ENCODE measurements at places on chromosomes 3 and 15.
A peak's percentile ranks its signal among the peaks of the same experiment; 100 is the strongest.

DNA sequence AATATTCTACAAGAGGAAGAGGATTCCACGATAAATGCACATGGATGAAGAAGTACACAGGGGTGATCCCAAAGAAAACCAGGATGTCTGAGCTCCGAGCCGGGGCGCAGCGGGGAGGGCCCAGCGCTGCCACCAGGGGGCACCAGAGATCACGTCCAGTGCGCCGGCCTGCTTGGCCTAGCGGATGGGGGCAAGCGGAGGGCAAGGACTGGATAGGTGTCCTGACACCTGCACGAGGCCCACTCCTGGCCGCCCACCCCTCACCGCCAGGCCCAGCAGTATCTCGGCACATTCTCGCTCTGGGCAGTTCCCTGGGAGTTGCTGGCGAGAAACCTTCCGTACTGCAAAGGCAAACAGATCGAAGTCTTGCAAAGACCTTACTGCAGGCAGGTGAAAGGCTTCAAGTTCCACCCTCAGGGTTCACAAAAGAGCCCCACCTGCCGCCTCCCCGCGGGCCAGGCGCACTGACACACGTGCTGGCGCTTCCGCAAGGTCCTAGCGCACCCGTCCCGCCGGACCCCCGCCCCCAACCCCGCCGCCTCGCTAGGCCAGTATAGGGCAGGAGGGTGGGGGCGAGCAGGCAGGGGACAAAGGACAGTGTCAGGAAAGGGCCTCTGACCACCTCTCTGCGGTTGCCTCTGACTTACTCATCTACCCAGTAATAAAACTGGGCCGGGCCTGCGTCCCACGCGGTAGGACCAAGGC, 3.3 kb downstream of the ANKRD63 start:
- DNase-seq: peak; percentile 76

DNA sequence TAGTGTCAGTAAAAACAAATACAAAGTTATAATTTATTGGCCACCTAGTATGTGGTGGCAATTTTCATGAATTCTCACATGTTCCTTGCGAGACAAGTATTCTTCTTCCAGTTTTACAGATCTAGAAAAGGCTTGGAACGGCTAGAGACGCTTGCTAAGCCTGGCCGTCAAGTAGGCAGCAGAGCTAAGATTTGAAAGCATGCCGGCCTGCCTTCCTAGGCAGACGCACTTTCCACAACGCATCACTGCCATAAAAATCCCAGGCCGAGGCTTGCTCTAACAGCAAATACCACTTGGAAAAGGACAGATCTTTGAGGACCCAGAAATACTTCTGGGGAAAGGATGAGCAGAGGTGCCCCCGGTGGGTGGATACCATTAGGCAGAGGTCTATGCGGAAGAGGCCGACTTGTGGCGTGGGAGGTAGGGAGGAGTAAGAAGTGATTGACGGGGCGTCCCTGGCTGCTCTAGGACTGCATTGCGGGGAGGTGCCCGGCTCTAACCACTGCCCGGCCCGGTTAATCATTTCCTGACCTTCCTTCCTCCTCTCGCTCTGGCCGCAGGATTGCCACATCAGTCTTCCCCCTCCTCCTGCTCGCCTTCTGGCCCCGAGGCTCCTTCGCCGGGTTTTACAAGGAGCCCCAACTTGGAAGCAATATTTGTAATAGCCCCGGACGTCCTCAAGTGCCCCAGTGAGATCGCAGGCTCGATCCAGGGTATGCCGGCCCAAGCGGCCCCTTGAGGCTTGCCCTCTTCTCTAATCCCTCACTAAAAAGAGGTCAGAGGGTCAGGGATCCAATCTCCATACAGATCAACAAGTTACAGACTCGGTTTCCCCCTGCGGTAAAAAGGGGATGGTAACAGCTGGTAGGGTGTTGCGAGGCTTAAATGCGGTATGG, 1.3 kb upstream of the USP3 start:
- DNase-seq: peak; percentile 99

DNA sequence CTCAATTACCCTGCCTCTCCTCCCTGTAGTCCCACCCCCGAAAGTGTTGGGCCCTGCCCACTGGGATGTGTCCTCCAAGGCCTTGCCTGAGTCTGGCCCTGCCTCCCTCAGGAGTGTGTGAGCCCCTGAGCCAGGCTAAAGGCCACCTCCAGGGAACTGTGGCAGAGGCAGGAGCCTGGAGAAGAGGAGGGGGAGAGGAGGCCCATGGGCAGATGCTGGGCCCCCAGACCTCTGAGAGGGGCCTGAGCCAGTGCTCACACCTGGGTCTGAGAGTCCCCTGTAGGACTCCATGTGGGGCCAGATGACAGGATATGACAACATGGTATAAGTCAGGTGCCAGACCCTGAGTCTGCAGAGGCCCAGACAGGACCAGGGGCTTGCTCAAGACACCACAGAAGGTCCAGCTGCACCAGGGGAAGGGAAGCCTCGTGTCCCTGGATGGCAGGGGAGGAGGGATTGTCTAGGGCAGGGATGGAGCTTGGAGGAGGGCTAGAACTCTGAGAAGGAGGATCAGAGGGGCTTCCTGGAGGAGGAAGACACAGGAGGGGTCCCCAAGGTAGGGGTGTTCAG, 217.9 kb downstream of the TBC1D2B start:
- DNase-seq: no peak

DNA sequence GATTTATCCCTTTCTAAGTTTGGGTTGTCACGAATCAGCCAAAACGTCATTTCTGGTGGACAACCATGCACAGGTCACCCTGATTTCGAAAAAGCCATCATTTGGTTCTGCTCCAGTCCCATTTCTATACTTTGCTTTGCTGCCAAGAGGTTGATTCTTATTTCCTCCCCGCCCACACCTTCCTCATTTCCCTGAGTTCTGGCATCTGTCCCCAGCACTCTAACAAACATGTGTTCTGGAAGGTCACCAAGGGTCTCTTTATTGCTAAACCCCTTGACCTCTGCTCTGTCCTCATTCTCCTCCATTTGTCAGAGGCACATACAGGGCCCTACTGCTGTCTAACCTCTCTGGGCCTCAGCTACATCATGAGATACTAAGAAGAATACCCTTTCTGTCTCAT, 36.4 kb upstream of the PTPRG start:
- no peak for DNase-seq

DNA sequence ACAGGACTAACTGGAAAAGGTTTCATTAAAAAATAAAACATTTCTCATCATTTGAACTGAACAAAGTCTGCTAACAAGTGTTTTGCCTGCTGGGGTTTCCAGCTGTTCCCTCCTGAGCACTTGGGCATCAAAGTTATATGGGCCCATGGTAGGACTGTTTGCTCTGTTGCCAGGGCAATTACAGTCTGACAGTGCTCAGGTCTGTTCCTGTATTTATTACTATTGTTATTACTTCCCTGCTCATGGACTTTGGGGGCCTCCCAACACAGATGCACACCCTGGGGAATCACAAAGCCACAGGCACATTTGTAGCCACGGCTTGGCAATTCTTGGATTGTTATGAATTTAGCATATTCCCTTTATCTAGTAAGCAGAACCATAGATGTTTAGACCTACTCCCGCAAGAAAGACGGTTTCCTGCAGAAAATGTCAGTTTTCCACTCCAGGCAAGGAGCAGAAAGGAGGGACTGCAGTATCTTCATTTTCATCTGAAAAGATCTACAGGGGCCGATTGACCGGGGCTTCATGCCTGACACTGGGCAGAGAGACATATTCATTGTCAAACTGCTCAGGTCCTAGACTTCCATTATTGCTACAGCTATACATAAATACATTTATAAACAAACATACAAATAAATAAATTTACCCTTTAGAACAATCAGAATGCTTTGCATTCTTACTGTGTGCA, 580.2 kb downstream of the AGBL1 start:
- no peak for DNase-seq

GRCh38 chr3:65641777-65642176, 396.9 kb downstream of the MAGI1 start:
- DNase-seq: no peak

GRCh38 chr3:106860182-106860581, 517.1 kb upstream of the CCDC54 start:
- no peak for DNase-seq

GRCh38 chr15:92616621-92617548, 38.7 kb downstream of the FAM174B start:
- DNase-seq: no peak

GRCh38 chr3:60160822-60161748, 1090.2 kb downstream of the FHIT start:
- no peak for DNase-seq

GRCh38 chr15:40340038-40340739, 550 bp downstream of the CCDC9B start:
- no peak for DNase-seq

DNA sequence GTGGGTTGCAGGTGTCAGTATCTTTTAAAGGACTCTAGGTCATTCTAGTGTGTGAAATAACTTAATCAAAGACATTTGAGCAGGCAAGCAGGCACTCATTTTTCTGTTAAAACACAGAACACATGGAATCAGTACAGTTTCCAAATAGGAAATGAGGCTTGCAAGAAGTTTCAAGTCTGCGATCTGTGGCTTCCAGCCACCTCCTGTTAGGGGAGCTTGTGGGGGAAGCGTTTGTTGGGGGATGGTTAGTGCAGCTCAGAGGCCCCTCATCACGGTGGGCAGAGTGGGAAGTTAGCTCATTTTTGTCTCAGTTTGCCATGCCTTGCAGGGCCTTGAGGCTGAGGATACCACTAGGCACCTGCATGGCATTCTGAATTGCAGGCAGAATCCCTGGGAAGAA, 59.9 kb downstream of the SLC6A11 start:
- DNase-seq: no peak

DNA sequence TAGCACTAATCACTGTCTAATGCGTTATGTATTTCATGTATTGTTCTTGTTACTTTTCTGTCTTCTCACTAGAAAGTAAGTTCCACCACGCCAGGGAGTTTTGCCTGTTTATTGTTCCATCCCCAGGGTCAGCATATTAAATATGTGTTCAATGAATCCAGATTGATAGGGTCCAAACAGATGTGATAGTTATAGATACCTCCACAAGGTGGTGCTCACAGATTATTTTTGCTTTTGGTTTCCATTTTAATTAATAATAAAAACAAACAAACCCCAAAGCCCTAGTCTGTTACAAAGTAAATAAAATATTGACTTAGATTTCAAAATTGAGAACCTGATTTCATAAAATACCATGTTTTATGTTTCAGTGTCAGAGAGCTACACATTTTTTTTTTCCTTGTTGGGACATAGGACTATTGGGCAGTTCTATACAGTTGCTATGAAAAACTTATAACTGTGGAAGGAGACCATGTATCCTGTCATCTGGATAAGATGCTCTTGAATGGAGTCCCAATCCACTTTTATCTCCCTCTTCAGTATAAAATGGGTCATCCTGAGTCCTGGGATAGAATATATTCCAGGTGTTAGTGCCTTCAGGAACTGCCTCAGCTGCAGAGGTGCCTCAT, 12.4 kb downstream of the OTOL1 start:
- DNase-seq: peak; percentile 10

GRCh38 chr15:39669241-39669640, 88.4 kb downstream of the THBS1 start:
- no peak for DNase-seq

- DNase-seq: no peak
Observed at GRCh38 chr3:117488983-117489382, 779.4 kb downstream of the TUSC7 start.

GRCh38 chr15:60525341-60526039, 46.5 kb upstream of the ICE2 start:
- no peak for DNase-seq

- DNase-seq: no peak
Observed at GRCh38 chr3:43620831-43621655, 768 bp downstream of the ANO10 start.

DNA sequence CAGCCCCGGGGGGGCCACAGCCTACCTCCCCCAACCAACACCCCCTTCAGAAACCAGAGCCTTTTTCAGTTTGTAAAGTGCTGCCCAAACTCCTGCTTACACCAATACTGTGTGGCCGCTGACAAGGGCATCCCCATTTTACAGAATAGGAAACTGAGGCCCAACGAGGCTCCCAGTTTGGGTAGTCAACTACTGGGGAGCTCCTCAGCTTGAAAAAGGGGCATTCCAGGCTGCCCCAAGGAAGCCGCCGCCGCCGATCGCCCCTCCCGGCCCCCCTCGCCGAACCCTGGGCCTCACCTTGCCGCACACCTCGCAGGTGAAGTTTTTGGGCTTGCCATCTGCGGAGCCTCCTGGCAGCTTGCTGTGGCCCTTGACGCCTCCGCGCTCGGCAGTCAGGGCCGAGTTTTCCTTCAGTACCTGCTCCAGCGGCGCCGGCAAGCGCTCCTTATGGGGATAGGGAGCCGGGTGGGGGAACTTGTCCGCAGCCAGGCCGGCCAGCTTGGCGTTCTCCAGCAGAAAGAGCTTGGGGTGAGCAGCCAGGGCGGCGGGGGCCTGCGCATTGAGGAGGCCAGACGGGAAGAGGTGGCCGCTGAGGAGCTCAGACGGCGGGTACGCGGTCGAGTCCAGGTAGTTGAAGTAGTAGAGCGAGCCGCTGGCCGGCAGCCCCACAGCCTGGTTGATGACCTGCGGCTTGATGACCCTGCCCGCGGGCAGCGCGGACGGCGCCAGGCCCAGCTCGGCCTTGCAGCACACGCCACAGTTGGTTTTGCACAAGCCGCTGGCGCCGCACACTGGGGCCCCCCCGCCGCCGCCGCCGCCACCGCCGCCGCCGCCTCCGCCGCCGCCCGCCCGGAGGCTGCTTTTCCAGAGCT, 1.4 kb downstream of the FEZF2 start:
- no peak for DNase-seq

GRCh38 chr3:121957674-121958415, 63.6 kb downstream of the SLC15A2 start:
- DNase-seq: no peak

DNA sequence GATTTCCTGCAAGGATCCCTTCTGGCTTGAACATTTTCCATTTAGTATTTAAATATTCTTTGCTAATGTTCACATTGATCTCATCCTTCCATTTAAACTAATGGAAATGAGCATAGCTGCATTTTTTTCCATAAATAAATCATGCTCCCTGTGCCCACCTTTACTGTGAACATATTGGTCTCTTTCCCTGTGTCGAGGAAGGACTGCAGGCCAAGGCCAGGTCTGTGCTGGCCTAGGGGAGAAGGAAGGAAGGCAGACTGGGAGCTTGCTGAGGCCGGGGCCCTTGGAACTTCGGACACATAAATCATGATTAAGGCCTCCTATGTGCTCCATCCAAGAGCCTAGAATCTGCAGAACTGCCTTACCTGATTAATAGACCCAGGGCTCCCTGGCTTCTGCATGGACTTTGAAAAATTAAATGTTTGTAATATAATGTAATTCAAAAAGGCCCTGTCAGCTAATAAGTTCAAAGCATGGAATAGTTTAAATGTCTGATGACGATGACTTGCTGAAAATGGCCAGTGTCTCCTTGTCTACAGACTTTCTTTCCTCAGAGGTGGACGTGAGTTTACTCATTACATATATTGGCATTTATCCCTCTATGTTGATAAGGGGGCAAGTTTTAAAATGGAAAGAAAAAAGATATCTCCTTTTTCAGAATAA, 175.9 kb downstream of the FEZF2 start:
- no peak for DNase-seq

GRCh38 chr3:187798531-187799530, 53.6 kb upstream of the BCL6 start:
- no peak for DNase-seq

DNA sequence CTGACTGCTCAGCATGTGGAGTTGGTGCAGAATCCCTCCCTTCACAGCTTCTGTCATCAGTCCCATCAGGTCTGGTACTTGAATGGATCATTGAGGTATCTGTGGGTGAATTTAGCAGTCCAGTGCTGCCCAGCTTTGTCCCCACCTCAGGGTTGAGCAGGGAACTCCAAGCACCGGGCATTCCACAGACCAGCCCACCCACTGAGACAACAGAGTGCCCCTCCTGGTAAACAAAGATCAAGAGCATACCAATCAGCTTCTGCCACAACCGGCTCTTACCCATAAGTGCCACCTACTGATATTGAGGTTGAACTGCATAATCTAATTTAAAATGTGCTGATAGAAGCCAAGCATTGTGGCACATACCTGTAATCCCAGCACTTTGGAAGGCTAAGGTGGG, 57.1 kb upstream of the FXR1 start:
- no peak for DNase-seq

Measured in LoVo (cell line).